Stimulated activated CD4-positive, alpha-beta T cell treated with anti-CD3 and anti-CD28 coated beads, Interleukin-12 subunit alpha, Interleukin-12 subunit beta, amount 100 ng/mL, for 48 hours (primary cell): ENCODE measurements at places on chromosomes 2 and 18.

GRCh38 chr18:77092104-77093066 lies 40.2 kb downstream of the MBP start:
- no peak for DNase-seq

DNA sequence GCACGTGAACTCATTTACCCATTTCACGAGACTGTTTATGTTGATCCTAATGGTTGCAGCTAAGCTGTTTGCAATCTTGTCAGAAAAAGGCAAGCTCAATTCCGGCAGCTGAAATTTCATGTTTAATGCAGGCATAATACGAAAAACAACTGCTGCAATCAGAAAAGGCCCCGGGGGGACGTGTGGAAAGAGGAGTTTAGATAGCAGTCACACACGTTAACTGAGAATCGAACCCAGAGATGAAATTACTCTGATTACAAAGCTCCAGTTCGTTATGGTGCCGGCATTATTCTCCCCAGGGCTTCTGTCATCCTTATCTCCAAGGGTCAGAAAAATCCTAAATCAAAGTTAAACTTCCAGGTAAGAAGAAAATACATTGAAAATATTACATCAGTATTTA lies 79.9 kb upstream of the MYT1L start:
- no peak for DNase-seq

- DNase-seq, result peak; percentile 26
These were observed 23.5 kb upstream of the C18orf32 start for GRCh38 chr18:49510393-49511115.

DNA sequence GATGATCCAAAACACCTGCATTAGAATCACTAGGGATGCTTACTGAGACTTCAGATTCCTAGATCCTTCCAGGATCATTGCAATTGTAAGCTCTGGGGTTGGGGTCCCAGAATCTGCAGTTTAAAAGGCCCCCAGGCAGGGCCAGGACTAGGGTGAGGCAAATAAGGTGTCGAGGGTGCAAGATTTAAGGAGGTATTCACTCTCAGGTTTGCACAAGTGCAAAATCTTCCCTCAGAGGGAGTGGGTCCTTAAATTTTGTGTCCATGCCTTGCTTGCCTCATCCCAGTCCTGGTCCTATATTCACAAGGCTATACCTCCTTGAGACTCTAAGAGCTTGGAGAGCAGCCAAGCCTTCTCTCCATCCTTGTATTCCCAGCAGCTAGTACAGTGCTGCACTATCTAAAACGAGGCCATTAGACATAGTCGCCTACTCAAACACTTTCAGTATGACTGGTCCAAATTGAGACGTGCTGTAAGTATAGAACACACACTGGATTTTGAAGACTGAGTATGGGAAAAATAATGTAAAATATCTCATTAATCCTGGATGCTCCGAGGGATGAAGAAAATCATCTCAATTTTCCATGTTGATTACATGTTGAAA lies 31.6 kb upstream of the MREG start:
- DNase-seq, result no peak

GRCh38 chr2:235654103-235654813 lies 160.4 kb downstream of the AGAP1 start:
- no peak for DNase-seq

DNA sequence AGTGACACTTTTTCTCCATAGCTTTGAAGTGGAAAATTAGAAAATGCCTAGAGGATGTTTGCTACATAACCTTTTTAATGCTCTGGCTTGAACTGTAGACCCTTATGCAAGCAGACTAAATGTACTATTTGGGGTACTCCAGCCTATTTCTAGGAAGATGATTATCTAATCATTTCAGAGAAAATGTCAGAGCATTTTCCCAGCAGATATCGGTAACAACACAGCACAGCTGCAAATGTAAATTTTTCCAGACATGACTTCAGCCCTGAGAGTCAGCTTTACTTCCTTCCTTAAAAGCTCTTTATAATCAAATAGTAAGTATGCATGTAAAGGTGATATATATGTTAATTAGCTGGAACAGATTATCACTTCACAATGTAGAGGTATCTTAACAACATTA lies 1647.1 kb downstream of the SUCLG1 start:
- no peak for DNase-seq

DNA sequence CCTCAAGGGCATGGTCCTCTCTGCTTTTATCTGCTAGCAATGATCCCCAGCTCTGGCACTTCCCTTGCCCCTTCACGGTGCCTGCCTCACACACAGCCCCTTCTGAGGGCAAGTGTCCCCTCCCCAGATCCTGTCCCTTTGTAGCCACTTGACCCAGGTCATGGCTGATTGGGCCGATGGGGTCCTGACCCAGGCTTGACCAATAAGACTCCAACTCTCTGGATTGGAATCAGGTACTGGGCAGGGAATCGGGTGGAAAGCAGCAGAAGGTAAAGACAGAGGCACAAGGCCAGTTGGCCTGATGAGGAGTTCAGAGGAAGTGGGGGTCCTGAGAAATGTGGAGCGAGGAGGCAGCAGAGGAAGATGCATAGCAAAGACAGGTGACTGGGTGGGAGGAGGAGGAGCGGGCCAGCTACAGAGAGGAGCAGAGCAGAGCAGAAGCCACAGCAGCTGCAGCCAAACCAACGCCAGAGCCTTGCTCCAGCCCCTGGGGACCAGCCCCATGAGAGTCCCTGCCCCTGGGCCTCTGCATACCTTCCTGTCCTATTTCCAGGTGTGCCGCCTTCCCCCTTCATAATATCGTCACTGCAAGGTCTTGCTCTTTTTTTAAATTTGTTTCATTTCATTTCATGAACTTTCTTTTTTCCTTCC lies 39.1 kb downstream of the CAPN13 start:
- no peak for DNase-seq

DNA sequence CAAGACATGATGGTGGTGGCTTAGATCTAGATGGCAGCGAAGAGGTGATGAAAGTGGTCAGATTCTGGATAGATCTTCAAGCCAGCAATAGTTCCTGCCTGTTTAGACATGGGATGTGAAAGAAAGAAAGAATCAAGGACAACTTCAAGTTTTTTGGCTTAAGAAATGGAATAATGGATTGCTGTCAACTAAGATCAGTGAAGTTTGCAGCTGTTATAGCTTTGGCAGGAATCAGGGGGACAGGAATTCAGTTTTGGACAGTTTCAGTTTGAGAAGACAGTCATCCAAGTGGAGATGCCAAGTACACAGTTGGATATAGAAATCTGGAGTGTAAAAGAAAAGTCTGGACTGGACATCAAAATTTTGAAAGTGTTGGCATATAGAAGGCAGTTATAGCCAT lies 283.7 kb upstream of the PKDCC start:
- no peak for DNase-seq

DNA sequence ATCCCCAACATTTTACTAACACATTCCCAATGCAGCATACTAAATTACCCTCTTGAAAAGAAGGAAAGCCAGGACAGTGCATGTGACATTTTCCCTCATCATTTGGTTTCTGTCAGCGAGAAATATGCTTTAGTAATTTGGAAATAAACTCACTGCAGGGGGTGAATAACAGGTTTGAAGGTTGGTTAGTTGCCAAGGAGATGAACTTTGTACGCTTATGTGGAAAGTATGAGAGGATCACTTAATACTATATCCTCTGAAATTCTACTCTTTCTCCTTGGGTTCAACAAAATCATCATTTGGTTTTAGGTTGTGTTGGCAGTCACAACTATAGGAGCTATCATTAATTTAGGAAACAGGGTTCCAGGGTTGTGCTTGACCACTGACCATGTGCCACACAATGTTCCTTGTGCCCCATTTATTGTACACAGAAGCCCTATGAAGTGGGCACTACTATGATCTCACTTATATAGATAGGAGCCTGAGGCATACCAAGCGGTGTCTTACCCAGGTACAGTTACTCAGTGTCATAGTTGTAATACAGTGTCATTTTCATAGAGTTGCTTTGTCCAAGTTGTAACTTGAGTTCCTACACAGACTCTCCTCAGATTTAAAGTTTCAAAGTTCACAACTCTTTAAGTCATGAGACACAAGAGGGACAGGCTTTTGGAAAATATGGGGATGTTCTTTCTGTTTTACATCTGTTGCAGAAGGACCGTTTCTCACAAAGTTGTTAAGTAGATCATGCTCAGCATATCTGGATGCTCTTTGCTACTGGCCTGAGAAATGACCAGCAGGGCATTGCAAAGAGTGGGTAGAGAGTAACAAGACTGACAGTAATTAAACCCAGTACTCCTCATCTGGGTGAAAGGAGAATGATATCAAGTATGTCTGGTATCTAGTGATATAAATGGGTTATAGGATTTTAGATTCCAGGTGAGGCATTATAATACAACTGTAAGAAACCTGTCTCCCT lies 91.8 kb downstream of the MAP4K4 start:
- DNase-seq, result no peak

GRCh38 chr18:37287601-37288000 lies 278.0 kb downstream of the CELF4 start:
- no peak for DNase-seq

DNA sequence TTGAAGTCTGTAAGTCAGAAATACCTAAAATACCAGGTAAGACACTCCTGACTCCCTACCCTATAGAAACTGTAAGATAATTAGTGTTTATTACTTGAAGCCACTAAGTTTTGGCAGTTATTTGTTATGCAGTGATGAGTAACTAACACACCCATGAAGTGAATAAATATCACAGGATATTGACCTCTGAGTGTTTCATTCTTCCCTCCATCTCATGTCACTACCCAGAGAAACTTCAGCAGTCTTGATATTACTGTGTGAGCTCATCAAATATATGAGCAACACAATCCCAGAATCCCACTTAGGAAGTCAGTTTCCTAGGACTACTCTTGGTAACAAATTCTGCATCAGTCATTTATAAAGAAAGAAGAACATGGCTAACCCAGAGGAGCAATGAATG lies 529.7 kb downstream of the FBXO15 start:
- DNase-seq, result no peak

GRCh38 chr2:174493549-174494331 lies 6.9 kb upstream of the GPR155 start:
- no peak for DNase-seq

DNA sequence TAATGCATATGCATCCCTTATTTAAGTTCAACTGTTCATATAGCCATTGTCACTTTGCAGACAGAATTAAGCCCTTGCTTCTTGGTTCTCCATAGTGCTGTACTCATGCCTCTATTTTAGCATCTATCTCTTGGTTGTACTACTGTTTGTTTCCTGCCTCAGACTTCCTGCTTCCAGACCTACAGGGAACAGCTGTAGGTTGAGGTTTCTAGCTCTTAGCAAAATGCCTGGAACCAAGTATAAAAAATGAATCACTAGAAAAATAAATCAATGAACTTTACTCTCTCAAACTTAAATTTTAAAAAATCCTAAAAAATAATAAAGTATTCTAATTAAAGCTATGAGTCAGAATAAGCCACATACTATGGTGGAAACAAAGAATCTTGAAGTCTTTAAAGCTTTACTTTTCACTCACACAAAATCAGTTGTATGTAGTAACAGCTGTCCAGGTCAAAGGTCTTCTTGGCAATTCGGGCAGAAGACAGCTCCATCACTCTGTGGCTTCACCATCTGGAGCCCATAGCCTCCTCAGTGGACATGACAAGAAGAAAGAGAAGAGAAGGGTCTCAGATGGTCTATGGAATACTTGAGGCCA lies 1228.1 kb upstream of the GYPC start:
- DNase-seq, result no peak

GRCh38 chr2:220963930-220964329 lies 608.2 kb downstream of the EPHA4 start:
- DNase-seq, result no peak

- no peak for DNase-seq
These were observed 69.4 kb upstream of the TAF1B start for GRCh38 chr2:9773903-9774239.

- DNase-seq, result no peak
These were observed 620.6 kb upstream of the ID2 start for GRCh38 chr2:8061219-8061618.

GRCh38 chr2:160282063-160282580 lies 82.0 kb upstream of the ITGB6 start:
- no peak for DNase-seq

DNA sequence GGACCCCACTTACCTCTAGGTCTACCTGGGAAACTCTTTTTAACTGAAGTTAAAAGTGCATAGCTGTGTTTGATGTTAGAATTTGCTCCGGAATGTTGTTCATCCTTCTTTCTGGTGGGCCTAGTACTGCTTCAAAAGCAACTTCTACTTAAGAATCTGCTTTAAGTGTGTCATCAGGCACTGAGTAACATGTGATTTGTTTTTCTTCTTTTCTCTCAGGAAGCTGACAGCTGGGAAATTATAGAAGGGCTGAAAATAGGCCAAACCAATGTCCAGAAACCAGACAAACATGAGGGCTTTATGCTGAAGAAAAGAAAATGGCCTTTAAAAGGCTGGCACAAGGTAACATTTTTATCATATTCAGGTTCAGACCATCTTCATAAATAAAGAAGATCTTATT lies 122.9 kb downstream of the PRKRA start:
- DNase-seq, result no peak
